Activated CD4-positive, alpha-beta memory T cell treated with anti-CD3 and anti-CD28 coated beads, Interleukin-2, amount 10 ng/mL, durations not matched to agents 7 days and 5 days (primary cell): ENCODE measurements at places on chromosomes 3 and 15. TPM values are rescaled to one million over a fixed set of nuclear protein-coding genes. Genes with fewer than 3 reads are reported as not detected.

The ERICH6 gene
- total RNA-seq, result 0.38 TPM

The SLC38A3 gene
- total RNA-seq, result not detected

The RBP2 gene
- total RNA-seq, result not detected

The FSD2 gene
- total RNA-seq, result not detected

The TBC1D2B gene
- 97.1 TPM for total RNA-seq

GRCh38 chr3:123130079-123130750 is 63.4 kb downstream of the PDIA5 start:
- H3K27me3 ChIP-seq, result no peaks in the 10 kb centered on the region
- no peak overlapping the region for H3K4me3 ChIP-seq
- H3K27ac ChIP-seq, result no peak overlapping the region
- no peak for DNase-seq

GRCh38 chr3:177284383-177284881 is 87.2 kb upstream of the TBL1XR1 start:
- peaks cover 26% of the 10 kb centered on the region for H3K4me1 ChIP-seq
- no peak overlapping the region for H3K4me3 ChIP-seq

GRCh38 chr15:39508536-39508935 is 72.3 kb upstream of the THBS1 start:
- no peaks in the 10 kb centered on the region for H3K36me3 ChIP-seq
- no peak for DNase-seq
- peaks cover 15% of the 10 kb centered on the region for H3K27me3 ChIP-seq
